ENCODE measurements at places on chromosomes 12 and 14.

DNA sequence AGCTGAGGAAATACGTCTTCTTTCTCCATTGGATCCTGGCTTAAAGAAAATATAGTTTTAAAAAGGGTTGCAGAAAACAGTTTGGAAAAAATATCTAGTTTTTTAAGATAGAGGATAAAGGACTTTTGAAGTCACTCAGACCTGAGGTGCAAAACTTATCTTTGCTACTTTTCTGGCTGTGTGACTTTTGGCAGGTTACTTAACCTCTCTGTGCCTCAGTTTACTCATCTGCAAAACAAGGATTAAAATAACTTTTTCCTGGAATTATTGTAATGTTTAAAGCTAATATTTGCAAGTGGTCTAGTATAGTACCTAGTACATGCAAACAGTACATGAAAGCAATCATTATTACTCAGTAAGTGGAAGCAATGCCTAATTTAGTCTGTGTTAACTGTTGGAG is 176.8 kb downstream of the TBX5 start:
- DNase-seq: no peak

GRCh38 chr14:95345032-95345431 is 25.3 kb upstream of the CLMN start:
- DNase-seq: no peak

- DNase-seq: no peak
Observed at GRCh38 chr12:29559198-29559597, 61.7 kb upstream of the OVCH1 start.

DNA sequence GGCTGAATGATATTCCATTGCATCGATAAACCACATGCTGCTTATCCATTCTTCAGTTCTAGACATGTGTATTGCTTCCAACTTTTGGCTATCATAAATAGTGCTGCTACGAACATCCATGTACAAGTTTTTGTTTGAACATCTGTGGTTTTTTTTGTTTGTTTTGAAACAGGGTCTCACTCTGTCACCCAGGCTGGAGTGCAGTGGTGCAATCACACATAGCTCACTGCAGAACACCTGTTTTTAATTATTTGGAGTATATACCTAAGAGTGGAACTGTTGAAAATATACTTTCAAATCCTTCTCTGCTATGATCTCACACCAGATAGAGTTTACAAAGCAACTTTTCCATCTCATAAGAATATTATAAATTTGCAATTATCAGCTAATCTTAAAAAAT is 124.2 kb downstream of the TTC7B start:
- no peak for DNase-seq

GRCh38 chr14:31530136-31530535 is 31.1 kb upstream of the NUBPL start:
- no peak for DNase-seq

DNA sequence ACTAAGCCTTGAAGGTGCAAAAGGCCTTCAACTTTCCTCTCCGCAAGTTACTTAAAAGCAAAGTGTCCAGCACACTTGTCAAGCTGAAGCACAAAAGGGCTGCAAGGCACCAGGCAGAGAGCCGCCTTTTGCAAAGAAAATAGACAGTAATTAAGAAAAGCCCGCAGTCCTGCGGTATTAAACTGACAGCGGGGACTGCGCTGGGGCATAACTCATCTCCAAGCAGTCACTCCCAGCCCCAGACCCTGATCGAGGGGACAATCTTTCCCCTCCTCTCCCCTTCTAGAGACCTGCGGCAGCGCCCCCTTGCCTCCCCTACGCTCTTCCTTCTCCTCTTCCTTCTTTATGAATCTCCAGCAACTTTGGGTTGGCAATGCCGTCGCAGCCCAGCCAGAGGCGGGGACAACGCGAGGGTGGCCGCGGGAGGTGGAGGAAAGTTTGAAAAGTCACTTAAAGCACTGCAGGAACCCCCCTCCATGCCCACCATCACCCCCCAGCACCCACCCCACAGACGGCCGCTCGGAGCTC is 200.9 kb upstream of the CAND1 start:
- DNase-seq: no peak

DNA sequence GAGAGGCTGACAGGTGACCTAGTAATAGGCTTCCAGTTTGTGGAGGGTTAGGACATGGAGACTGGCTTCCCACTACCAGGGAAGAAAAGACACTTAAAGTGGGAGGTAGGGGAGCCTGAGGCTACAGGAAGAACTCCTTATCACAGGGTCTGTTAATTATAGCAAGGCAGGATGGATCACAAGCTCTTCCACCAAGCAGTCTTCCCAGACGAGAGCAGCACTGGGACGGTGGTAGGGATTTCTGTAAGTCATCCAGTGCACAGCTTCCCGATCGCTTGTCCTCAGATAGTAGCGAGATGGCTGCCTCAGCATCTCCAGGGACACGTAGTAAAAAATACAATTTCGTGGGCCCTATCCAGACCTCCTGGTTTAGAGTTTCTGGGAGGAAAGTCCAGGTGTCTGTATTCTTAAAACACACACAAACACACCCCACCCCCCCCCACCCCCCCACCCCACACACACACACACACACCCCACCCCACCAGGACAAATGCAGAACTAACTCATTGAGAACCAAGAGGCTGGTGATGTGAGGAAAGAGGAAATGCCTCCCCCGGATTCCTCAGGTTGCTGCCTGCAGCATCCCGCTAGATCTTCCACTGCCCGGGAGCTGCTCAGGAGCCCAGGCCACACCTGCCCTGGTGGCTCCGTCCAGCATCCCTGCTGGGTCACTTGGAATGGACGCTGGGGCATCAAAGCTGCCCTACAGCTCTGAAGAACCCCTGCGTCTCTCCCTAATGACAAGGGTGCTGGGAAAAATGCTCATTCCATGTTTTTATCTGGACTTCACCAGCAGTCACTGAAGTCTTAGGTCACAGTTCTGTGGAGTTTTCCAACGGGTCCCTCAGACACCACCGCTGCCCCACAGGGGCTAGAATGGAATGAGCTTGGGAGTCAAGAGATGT is 307.2 kb downstream of the CACNA1C start:
- DNase-seq: no peak

GRCh38 chr14:22180045-22180444 is 409.0 kb downstream of the DAD1 start:
- DNase-seq: no peak

DNA sequence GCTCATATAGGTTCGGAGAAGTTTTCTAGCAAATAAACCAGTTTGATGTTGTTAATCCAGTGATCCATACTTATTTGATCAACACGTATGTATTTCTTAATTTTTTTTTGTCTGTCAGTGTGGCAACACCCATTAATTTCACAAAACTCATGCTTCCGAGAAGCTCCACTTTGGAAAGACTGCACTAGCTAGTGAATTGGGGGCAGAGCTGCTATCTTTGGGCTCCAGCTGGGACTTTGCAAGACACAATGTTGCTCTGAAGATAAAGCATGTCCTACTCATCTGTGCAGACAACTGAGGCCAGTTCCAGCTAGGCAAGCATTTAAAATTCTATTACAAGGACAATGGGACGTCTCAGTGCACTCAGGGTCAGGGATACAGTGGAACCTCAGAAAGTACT is 298.4 kb downstream of the NUAK1 start:
- DNase-seq: no peak

GRCh38 chr14:95862243-95862642 is 14.4 kb upstream of the TUNAR start:
- no peak for DNase-seq

DNA sequence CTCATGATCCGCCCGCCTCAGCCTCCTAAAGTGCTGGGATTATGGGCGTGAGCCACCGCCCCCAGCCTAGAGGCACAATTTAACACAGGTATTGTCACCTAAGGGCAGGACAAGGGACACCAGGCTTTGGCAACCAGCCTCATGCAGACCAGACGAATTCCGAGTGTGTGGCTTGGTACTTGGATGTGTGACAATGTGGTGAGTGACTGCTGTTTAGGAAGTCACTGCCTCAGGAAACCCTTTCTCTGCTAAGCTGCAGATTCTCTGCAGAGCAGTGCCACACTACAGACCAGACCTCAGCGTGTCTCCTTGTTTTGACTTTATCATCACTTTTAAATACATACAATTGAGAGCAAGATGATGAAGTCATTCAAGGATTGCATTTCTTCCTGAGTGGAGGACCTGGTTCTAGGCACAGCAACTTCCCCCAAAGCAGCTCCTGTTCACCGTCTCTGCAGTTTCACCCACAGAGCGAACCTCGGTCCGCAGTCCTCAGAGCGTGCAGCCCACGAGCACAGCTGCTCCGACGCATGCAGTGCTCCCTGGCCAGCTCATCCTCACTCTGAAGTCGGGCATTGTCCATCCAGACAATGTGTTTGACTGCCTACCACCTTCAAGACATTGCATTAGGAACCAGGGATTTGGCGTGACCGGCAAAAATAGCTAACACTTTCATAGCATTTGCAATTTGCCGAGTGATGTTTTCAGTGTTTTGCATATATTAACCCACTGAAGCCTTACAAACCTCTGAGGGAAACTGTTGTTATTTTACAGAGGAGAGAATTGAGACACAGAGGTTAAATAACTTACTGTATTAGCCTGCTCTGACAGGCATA is 235.2 kb downstream of the CHST11 start:
- DNase-seq: no peak

Data from esophagus squamous epithelium (tissue), 5 donors.